ENCODE measurements at places on chromosomes 6 and 20. TPM values are rescaled to one million over a fixed set of nuclear protein-coding genes. Genes with fewer than 3 reads are reported as not detected.

Gene OPRM1
- 0.67 TPM for polyA plus RNA-seq

Gene C4B
- 91.2 TPM for polyA plus RNA-seq

Gene OOEP
- 0.43 TPM for polyA plus RNA-seq

Gene PRR18
- 11.3 TPM for polyA plus RNA-seq

Gene GPR6
- polyA plus RNA-seq: not detected

DNA sequence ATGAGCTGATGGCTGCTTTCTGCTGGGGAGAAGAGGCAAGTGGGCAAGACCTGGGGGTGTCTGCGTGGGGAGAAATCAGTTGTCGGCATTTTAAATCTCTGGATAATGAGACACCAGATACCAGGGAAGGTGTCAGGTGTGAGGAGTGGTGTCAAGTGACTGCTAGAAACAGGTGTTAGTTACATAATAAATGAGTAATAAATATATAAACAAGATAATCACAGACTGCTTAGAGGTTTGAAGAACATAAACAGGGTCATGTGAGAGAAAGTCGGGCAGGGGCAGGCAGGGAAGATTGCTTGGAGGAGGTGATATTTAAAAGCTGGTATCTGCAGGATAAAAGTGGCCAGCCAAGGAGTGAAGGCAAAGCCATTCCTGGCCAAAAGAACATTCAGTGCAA lies 87.2 kb upstream of the RIN2 start:
- no peak for DNase-seq
- no peaks in the 10 kb centered on the region for H3K36me3 ChIP-seq
- H3K4me3 ChIP-seq: no peak overlapping the region
- H3K27ac ChIP-seq: no peak overlapping the region
- no peaks in the 10 kb centered on the region for H3K4me1 ChIP-seq

GRCh38 chr6:108526739-108527174 lies 34.0 kb upstream of the FOXO3 start:
- no peaks in the 10 kb centered on the region for H3K4me1 ChIP-seq
- H3K27me3 ChIP-seq: no peaks in the 10 kb centered on the region
- no peak for DNase-seq
- H3K4me3 ChIP-seq: no peak overlapping the region

GRCh38 chr6:153001767-153002612 lies 519 bp downstream of the MTRF1L start:
- no peaks in the 10 kb centered on the region for H3K27me3 ChIP-seq
- peak overlapping the region; percentile 65 for H3K27ac ChIP-seq
- H3K4me1 ChIP-seq: peaks cover 5% of the 10 kb centered on the region
- peak overlapping the region; percentile 77 for H3K4me3 ChIP-seq
- H3K36me3 ChIP-seq: peaks cover 9% of the 10 kb centered on the region

DNA sequence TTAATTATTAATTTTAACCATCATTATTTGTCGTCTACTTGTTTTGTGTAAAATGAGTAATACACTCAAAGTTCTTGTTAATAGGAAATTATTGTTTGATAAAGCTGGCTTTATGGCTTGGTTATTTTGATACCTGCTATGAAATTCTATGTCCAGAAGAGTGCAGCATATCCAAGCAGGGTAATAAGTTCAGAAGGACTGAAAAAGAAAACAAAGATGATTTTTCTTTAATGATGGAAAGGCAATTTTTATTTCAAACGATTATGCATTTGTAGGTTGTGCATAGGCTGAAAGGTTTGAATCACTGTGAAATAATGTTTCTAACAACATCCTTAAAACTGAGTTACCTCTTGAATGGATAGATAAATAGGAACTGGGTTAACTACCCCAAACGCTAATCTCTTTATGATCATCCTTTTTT lies 1.4 kb upstream of the MAN1A1 start:
- H3K4me3 ChIP-seq: peak overlapping the region; percentile 77
- no peaks in the 10 kb centered on the region for H3K4me1 ChIP-seq
- no peaks in the 10 kb centered on the region for H3K36me3 ChIP-seq
- H3K27me3 ChIP-seq: no peaks in the 10 kb centered on the region
- no peak for DNase-seq

DNA sequence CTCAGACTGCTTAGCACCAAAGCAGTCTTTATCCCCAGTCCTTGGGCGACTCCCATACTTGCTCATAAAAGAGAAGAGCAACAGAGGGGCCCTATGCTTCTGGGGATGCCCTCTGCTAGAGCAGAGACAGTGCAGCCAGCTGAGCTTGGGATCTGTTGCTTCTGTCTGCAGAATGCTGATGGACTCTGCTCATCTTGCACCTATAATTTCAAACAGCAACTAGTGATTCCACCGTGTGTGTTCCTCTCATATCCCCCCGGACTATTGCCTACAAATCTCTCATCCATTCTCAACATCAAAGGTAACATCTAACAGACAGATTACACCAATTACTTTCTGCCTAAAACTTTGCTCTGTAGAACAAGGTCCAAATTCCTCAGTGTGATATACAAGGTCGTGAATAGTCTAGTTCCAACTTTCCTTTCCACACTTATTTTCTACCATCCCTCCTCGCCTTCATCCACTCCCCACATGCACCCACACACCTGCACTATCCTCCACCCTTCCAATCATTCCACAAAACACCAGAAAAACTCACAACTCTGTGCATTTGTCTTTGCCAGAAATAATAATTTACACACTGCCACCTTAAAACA lies 62.6 kb downstream of the FRK start:
- peaks cover 9% of the 10 kb centered on the region for H3K4me1 ChIP-seq
- H3K27me3 ChIP-seq: no peaks in the 10 kb centered on the region
- no peak overlapping the region for H3K4me3 ChIP-seq
- DNase-seq: peak; percentile 60

DNA sequence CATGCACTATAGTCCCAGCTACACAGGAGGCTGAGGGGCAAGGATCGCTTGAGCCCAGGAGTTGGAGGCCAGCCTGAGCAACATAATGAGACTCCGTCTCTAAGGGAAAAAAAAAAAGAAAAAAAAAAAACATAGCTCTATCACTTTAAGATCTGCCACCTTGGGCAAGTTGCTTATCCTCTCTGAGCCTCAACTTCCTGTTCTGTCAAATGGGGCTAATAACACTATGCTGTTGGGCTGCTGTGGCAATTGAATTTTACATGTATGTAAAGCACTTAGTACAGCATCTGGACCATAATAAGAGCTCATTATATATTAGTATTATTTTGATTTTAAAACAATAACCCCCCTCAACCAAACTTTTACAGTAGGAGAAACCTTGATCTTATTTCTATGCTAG lies 141.5 kb downstream of the ATXN1 start:
- no peaks in the 10 kb centered on the region for H3K27me3 ChIP-seq
- H3K4me3 ChIP-seq: no peak overlapping the region
- H3K36me3 ChIP-seq: no peaks in the 10 kb centered on the region

DNA sequence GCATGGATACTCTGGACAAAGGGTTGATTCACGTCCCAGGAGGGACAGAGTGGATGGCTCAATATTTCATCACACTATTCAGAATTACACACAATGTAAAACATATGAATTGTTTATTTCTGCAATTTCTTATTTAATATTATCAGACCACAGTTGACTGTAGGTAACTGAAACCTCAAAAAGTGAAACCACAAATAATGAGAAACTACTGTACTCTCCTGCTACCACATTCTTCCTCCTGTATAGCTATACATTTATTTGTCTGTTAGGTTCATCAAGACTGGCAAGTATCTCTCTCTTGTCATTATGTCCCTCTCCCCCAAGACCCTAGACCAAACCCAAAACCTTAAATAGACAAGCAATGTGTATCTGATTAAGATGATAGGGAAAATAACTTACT lies 60.0 kb downstream of the SYCP2 start:
- H3K36me3 ChIP-seq: no peaks in the 10 kb centered on the region
- no peaks in the 10 kb centered on the region for H3K4me1 ChIP-seq
- H3K27me3 ChIP-seq: no peaks in the 10 kb centered on the region
- no peak overlapping the region for H3K4me3 ChIP-seq
- DNase-seq: no peak
- no peak overlapping the region for H3K27ac ChIP-seq

DNA sequence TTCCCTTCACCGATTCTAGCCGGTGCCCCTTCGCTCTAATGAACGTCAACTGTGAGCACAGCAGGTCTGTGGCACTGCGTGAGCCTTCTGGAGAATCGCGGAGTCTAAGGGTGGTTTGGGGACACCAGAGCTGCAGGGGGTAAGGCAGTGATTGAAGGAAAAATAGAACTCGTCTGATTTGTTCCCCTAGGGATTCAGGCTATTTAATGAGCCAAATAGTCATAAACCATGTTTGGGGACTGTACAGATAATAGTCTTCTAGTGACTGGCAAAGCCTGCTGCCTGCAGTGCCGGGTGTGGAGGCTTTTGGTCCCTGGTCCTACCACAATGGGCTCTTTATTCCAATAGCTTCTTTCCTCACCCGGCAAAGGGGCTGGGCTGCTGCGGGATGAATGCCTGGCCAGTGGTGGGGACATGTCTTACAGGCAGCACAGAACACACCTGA lies 11.1 kb upstream of the NTSR1 start:
- DNase-seq: no peak
- no peak overlapping the region for H3K4me3 ChIP-seq
- H3K36me3 ChIP-seq: no peaks in the 10 kb centered on the region

DNA sequence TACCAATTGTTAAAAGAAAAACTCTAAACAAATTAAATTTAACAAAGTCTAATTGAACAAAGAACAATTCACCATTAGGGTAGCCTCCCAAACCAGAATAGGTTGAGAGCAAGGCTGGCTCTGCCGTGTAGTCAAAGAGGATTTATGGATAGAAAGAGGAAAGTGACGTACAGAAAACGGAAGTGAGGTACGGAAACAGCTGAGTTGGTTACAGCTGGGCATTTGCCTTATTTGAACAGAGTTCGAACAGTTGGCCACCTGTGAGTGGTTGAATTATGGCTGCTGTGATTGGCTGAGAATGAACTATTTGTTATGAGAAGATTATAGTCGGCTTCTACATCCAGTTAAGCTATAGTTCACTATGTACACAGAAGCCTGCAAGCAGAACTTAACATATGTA lies 18.5 kb upstream of the ISM1 start:
- no peak for DNase-seq
- no peaks in the 10 kb centered on the region for H3K4me1 ChIP-seq
- no peak overlapping the region for H3K4me3 ChIP-seq
- H3K36me3 ChIP-seq: no peaks in the 10 kb centered on the region
- H3K27me3 ChIP-seq: no peaks in the 10 kb centered on the region

DNA sequence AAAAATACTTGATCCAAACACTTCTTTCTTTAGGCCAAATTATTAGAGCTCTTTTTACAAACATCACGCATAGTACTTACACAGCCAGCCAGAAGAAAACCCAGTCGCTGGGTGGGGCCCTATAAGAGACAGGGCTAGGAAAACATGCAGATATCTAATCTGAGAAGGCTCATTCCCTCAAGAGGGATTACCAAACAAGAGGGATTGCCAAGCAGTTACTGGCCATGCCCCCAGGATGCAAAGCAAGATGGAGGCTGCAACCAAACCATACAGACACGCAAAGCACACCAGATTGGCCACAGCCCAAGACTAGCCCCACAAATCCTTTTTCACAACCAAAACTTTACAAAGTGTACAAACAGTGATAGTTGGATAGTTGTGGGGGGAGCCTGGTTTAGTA lies 1235.4 kb upstream of the GJE1 start:
- no peak overlapping the region for H3K27ac ChIP-seq
- H3K4me3 ChIP-seq: no peak overlapping the region

DNA sequence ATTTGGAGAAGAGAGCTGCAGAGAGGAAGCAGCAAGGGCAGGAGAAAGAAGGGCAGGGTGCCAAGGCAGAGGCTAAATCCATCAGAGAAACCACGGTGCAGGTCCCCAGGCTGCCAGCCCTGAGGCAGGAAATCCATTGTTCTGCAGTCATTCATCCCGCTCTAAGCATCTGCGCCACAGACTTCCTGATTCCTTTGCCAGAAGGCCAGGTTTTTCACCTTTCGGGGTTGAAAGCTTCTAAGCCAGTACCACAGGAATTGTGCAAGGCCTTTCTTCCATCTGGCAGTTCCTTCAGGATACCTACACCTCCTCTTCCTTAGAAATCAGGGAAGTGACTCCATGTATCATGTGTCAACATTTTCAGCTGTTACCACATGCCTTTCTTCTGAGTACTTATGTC lies 45.6 kb downstream of the ADGRF5 start:
- DNase-seq: no peak
- no peak overlapping the region for H3K4me3 ChIP-seq
- no peak overlapping the region for H3K27ac ChIP-seq

GRCh38 chr20:33415948-33416347 lies 14.6 kb upstream of the CDK5RAP1 start:
- no peak overlapping the region for H3K27ac ChIP-seq
- H3K27me3 ChIP-seq: no peaks in the 10 kb centered on the region
- peaks cover 22% of the 10 kb centered on the region for H3K36me3 ChIP-seq
- no peak for DNase-seq
- no peaks in the 10 kb centered on the region for H3K4me1 ChIP-seq
- H3K4me3 ChIP-seq: no peak overlapping the region

DNA sequence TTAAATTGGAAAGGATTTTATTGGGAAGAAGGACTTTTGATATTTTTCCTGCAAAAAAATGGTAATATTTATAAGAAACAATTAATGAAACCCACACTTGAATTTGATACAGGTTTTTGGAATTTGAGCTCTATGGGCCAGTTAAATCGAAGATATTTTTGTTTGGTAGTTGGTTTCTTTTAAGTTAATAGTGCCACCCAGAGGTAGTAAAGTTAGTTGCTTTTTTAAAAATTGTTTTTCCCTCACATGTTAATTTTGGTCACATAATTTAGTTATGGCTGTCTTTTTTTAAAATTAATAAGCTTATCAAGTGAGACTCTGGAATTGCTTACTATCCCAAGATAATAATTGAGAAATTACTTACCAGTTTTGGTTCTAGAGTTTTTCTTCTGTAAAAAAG lies 7.1 kb downstream of the PRIM2 start:
- H3K36me3 ChIP-seq: peaks cover 53% of the 10 kb centered on the region
- no peak for DNase-seq
- H3K4me1 ChIP-seq: no peaks in the 10 kb centered on the region
- H3K27me3 ChIP-seq: no peaks in the 10 kb centered on the region

GRCh38 chr6:104095661-104096416 lies 763.9 kb downstream of the HACE1 start:
- H3K4me1 ChIP-seq: no peaks in the 10 kb centered on the region
- no peak overlapping the region for H3K27ac ChIP-seq
- no peak overlapping the region for H3K4me3 ChIP-seq
- no peaks in the 10 kb centered on the region for H3K27me3 ChIP-seq

- peaks cover 14% of the 10 kb centered on the region for H3K27me3 ChIP-seq
- H3K27ac ChIP-seq: no peak overlapping the region
- no peaks in the 10 kb centered on the region for H3K4me1 ChIP-seq
- DNase-seq: no peak
Observed at GRCh38 chr6:169938262-169938701, 186.9 kb downstream of the ERMARD start.

DNA sequence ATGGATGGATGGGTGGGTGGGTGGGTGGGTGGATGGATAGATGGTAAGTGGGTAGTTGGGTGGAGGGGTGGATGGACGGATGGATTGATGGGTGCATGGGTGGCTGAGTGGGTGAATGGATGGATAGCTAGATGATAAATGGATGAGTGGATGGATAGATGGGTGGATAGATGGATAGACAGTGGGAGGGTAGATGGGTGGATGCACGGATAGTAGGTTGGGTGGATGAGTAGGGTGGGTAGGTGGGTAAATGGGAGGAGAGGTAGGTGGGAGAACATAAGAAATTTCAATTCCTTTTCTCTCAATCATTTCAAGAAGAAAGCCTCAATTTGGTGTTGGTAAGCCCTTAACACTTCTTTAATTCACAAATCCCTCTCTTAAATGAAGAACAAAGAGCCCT lies 186.9 kb downstream of the PREX1 start:
- H3K4me3 ChIP-seq: no peak overlapping the region
- H3K36me3 ChIP-seq: peaks cover 16% of the 10 kb centered on the region
- DNase-seq: no peak
- no peaks in the 10 kb centered on the region for H3K27me3 ChIP-seq

GRCh38 chr6:32931211-32931610 lies 9.6 kb downstream of the HLA-DMB start:
- H3K4me3 ChIP-seq: no peak overlapping the region
- DNase-seq: no peak
- peaks cover 14% of the 10 kb centered on the region for H3K27me3 ChIP-seq
- no peak overlapping the region for H3K27ac ChIP-seq
- no peaks in the 10 kb centered on the region for H3K4me1 ChIP-seq

All from large intestine (tissue), 12 donors.